ENCODE measurements at places on chromosomes 13 and 19. TPM values are rescaled to one million over a fixed set of nuclear protein-coding genes. Genes with fewer than 3 reads are reported as not detected.

Gene DGKH
- 13.4 TPM for total RNA-seq

Gene IZUMO2
- not detected for total RNA-seq

Gene SYDE1
- total RNA-seq, result 1.1 TPM

Gene LAIR1
- 7.7 TPM for total RNA-seq

Gene CGB1
- not detected for total RNA-seq

Gene PCDH9
- total RNA-seq, result 0.09 TPM

Gene ZNF568
- total RNA-seq, result 6.1 TPM

Gene OR7D2
- total RNA-seq, result 0.37 TPM

DNA sequence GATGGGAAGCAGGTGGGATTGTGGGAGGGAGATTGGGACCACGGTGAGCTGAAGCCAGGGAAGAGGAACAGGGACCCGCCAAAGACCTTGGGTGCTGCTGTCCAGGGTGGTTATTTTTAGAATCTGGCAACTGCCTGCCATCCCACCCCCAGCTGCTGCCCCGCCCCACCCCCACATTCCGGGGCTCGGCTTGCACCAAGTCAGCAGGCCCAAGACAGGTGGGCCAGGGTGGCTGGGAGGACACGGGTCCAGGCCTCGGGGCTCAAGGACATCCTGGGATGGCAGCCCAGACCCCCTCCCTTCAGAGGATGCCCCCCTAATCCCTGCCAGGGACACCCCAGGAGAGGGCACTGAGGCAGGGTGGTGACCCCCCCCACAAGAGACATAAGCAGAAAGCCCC, 827 bp downstream of the CKM start:
- DNase-seq, result no peak

- DNase-seq, result no peak
Observed at GRCh38 chr13:79725841-79726240, 244.9 kb downstream of the NDFIP2 start.

GRCh38 chr13:39249982-39250381, 211.7 kb downstream of the NHLRC3 start:
- no peak for DNase-seq

- DNase-seq, result no peak
Observed at GRCh38 chr13:26855071-26855470, 94.5 kb upstream of the GPR12 start.

- DNase-seq, result peak; percentile 98
Observed at GRCh38 chr19:7535047-7535997, at the start of gene PNPLA6. PNPLA6 (plus strand) TSS chr19:7535717; CDS start chr19:7535789, 72 bp downstream.

DNA sequence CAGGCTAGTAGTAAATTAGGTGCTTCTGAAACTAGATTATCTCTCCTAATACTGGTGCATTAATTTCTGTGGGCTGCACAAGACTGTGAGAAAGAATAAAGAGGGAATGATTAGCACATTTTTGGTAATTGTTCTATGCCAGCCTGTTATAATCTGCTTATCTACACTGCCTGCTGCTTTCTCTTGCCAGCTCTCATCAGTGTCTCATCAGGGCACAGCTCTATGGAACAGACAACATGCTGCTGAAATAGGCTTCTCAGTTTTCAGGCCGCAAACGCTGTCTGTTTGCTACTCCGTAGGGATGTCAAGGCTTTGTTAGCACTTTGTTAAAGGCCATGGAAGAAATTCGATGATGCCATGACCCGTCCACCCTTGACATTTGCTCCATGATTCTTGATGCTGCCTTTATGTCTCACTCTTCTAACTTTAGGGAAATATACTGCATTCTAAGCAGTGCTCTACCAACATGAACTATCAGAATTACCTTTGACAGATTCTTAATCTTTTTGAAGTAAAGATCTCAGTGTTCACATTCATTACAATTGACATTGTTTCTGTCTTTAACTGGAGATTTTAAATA, 84.0 kb upstream of the PRR20A start:
- DNase-seq, result no peak

GRCh38 chr13:63944911-63945310, 2529.3 kb upstream of the PCDH20 start:
- DNase-seq, result no peak

DNA sequence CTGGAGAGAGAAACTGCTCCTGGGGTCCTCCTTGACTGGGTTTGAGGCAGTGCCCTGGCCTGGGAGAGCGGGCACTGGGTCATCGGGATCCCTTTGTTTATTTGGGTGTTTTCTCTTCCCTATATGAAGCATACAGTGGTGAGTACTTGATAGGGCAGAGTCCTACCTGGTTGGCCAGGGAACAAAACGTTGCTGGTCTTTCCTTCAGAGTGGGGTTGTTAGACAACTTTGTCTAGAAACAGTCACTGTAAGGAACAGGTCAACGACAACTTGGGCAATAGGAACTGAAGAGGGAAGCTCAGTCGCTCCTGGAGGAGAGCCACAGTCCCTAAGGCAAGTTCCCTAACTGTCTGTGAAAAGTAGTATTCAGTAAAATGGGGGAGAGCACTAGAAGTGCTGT, 550 bp upstream of the OLFM4 start:
- DNase-seq, result no peak

DNA sequence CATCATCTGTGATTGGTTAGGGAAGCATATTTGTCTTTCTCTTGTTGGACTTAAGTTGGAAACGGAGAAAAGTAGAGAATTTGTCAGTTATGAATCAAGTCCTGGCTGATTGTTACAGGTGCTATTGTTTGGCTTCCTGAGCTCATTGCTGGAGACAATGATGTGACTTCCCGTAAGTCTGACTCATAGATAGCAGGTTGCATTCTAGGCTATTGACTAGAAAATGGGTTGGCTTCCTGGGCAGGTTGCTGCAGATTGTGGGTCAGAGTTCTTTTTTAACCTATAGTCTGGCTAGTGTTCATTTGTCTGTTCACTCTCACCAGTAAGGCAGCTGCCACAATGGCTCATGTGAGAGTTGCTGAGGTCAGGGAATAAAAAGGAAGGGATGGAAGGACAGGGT, 101.5 kb downstream of the CCNA1 start:
- DNase-seq, result peak; percentile 27

DNA sequence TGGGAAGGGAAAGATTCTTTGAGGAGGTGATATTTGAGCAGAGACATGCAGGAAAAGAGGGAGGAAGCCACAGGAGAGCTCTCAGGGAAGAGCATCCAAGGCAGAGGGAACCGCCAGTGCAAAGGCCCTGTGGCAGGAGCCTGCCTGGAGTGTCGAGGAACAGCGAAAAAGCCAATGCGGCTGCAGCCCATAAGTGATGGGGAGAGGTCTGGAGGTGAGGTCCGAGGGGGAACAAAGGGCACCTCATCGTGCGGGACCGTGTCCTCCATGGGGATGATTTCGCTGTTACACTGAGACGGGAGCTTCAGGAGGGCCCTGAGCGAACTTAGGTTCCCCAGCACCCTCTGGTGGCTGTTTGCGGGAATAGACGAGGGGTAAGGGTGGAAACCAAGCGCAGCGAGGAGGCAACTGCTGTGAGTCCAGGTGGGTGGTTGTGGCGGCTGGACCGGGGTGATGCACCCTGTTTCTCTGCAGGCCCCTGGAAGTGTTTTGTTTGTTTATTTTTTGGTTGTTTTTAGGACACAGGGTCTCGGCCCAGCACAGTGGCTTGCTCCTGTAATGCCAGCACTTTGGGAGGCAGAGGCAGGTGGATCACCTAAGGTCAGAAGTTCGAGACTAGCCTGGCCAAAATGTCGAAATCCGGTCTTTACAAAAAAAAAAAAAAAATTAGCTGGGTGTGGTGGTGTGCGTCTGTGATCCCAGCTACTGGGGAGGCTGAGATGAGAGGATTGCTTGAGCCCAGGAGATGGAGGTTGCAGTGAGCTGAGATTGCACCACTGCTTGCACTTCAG, 5.9 kb upstream of the EHD2 start:
- peak; percentile 92 for DNase-seq

DNA sequence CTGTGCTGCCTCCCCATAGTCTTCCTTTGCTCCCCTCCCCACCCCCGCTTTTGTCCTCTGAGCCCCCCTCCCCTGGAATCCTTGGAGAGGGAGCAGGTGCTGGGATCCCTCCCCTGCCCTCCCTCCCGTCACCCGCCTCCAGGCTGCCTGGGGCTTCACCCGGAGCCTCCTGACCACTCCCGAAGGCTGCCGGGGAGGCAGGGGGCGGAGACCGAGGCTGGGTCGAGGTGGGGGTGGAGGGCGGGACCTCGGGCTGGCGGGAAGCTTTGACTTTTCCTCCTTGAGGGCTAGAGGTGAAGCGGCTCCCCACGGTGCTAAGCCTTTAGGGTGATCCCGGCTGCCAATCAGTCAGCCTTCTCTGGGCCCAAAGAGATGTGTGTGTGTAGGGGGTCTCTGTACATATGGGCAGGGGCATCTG, 1.5 kb downstream of the KMT5C start:
- DNase-seq, result peak; percentile 90

GRCh38 chr13:34944751-34945150, 2.7 kb downstream of the NBEA start:
- no peak for DNase-seq

DNA sequence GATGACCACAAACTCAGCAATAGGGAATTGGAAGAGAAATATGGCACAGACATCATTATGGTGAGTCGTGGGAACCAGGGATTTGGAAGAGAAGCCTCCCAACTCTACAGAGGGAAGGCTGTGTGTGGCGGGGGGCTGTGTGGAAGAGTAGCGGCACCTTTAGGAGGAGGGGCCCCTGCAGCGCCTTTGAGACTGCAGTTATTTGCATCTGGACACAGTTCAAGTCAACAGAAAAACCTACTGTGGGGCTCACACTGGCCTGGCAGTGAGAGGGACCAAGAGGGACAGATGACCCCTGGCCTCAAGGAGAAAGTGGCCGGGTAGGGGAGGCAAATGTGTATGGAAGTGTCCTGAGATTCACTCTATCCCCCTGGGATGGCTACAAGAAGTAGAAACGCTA, 5.1 kb downstream of the ATP12A start:
- DNase-seq, result no peak

DNA sequence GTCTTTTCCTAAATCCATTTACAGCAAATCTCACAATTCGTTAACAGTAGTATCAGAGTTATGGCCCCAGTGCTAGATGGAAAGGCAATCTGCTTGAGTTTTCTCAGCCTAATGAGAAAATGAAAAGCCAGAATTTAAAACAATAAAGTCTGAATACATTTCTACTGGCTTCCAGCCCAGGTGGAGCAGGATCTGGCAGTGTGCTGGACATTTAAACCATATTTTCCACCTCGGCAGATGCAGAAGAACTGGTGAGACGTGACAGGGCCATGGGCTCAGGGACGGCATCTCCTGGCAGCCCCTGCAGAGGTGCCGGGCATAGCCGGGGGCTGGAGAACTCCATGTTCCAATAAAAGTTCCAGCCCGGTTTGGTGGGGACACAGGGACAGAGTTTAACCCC, 7.1 kb downstream of the SMIM7 start:
- no peak for DNase-seq

DNA sequence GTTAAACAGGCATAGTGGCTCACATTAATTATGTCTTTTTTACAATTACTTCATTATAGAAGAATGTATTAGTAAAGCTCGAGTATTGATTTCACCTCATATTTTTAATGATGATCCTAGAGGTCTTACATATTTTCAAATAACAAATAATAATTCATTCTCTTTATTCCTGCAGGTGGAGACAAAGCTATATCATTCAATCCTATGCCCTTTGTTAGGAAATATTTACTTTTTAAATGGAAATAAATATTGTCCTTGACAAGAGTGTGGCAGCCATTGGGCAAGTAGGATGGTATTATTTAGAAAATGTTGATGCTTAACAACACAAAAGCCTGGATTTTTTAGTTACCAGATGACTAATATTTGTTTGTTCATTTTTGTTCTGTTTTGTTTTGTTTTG, 127.6 kb downstream of the COG6 start:
- DNase-seq, result no peak

- no peak for DNase-seq
Observed at GRCh38 chr13:60727140-60727539, 330.1 kb downstream of the TDRD3 start.

GRCh38 chr19:812747-813218, 9.0 kb downstream of the PLPPR3 start:
- no peak for DNase-seq

DNA sequence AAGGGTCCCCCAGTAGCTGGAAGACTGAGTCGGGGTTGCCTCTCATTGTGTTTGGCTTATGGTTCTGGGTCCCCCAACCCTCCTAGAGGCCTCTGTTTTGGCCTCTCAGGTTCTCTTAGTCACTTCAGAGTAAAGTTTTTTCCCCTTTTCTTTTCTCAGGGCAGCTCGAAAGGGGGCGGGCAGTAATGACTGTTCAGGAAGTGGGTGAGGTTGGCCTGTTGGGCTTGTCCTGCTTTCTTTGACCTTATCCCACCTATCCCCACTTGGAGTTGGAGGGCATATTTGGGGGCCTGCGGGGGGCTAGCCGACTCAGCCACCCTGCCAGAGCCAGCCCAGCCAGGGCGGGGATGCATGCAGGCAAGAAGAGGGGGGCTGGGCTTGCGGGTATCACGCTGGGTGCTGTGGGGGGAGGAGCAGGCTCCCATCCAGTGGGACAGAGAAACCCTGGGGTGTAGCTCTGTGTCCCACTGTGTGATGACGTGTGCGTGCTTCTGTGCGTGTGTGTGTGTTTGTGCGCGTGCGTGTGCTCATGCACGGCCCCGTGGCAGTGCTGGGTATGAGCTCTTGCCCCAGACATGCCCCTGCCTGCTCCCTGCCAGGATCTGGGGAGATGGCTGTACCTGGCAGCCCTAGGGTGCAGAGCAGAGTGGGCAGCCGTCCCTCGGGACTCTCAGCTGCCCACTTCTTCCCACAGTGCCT, 1.4 kb downstream of the CIC start:
- DNase-seq, result peak; percentile 90

Data from activated CD4-positive, alpha-beta T cell treated with anti-CD3 and anti-CD28 coated beads, Interleukin-2, amount 10 ng/mL, durations not matched to agents 24 days and 14 days (primary cell).